ENCODE measurements at places on chromosomes 7 and 10.

- DNase-seq, result peak; percentile 85
Observed at GRCh38 chr10:103781329-103782061, 73.9 kb downstream of the SH3PXD2A start.

- no peak for DNase-seq
Observed at GRCh38 chr10:6347391-6347951, 144.7 kb downstream of the PFKFB3 start.

GRCh38 chr7:71372991-71373390 is 241.0 kb downstream of the GALNT17 start:
- DNase-seq, result no peak

GRCh38 chr10:62057359-62057758 is 155.9 kb downstream of the ARID5B start:
- no peak for DNase-seq

- no peak for DNase-seq
Observed at GRCh38 chr7:125357676-125358455, 428.2 kb upstream of the POT1 start.

- DNase-seq, result no peak
Observed at GRCh38 chr7:136058546-136058945, 81.4 kb upstream of the MTPN start.

DNA sequence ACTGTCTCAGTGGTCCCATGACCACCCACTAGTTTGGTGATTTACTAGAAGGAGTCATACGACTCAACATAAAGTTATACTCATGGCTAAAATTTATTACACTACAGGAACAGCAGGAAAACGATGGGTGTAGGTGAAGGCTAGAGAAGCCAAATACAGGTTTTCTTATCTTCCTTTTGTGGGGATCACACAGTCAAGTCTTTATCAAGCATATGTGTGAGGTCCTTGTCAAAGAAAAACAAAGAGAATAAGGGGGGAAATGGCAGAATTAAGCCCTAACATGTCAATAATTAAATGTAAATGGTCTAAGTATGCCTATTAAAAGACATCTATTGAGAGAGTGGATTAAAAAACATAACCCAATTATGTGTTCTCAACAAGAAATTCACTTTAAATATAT is 47.8 kb upstream of the UBN2 start:
- DNase-seq, result no peak

- peak; percentile 5 for DNase-seq
Observed at GRCh38 chr10:130179640-130180039, 43.4 kb downstream of the GLRX3 start.

DNA sequence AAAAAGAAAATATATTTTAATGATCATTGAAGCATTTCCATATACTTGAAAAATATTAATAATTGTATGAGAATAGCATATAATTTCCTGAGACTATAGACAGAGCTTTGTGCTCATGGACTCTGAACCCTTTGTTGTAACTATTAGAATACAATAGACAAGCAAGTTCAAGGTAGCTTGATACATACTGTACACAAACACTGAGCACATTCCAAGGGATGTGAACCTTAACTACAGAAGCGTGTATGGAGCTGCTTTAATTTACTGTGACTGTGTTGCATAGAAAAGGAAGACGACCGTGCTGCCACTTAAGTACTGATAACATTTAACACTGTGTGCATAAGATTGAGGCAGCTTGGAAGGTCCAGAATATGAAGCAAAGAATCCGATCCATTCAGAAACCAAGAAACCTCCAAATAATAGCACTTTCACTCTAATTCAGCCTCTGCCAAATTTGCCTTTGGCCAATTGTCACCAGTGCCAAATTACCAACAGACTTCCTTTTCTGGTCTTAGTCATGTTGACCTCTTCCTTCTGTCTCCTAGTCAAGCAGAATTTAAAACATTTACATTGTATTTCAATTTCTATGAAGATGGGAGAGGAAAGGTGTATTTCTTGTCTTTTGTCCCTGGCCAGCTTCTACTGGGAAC is 566.1 kb upstream of the GALNT17 start:
- no peak for DNase-seq

GRCh38 chr10:34690383-34691049 is 124.6 kb downstream of the PARD3 start:
- DNase-seq, result no peak

- DNase-seq, result no peak
Observed at GRCh38 chr10:102090772-102091171, 25.6 kb downstream of the HPS6 start.

- DNase-seq, result no peak
Observed at GRCh38 chr7:68176974-68177373, 1180.3 kb downstream of the TYW1 start.

GRCh38 chr10:52771534-52772445 is 794 bp downstream of the MBL2 start:
- no peak for DNase-seq

- peak; percentile 86 for DNase-seq
Observed at GRCh38 chr10:119686465-119687191, 35.4 kb downstream of the BAG3 start.

DNA sequence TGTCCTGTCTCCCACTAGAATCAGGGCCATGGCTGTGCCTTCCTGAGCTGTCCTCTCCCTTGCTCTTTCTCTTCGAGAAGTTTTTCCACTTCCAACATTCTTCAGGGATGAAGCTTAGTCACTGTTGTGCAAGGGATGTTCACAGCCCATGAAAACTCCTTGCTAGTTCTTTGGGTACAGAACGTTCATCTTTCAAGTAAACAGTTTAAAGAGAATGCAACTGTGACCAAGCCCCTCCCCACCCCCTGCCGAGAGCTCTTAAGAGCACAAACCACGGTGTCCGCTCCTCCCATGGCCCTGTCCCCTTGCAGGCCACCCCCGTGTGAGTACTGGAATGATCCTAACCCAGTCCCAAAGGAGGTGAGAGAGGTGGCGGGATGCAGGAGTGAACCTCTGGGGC is 161.1 kb upstream of the RHEB start:
- DNase-seq, result no peak

- no peak for DNase-seq
Observed at GRCh38 chr10:71266918-71267442, 52.1 kb upstream of the SLC29A3 start.

- no peak for DNase-seq
Observed at GRCh38 chr10:4661511-4662255, 164.3 kb upstream of the AKR1E2 start.

DNA sequence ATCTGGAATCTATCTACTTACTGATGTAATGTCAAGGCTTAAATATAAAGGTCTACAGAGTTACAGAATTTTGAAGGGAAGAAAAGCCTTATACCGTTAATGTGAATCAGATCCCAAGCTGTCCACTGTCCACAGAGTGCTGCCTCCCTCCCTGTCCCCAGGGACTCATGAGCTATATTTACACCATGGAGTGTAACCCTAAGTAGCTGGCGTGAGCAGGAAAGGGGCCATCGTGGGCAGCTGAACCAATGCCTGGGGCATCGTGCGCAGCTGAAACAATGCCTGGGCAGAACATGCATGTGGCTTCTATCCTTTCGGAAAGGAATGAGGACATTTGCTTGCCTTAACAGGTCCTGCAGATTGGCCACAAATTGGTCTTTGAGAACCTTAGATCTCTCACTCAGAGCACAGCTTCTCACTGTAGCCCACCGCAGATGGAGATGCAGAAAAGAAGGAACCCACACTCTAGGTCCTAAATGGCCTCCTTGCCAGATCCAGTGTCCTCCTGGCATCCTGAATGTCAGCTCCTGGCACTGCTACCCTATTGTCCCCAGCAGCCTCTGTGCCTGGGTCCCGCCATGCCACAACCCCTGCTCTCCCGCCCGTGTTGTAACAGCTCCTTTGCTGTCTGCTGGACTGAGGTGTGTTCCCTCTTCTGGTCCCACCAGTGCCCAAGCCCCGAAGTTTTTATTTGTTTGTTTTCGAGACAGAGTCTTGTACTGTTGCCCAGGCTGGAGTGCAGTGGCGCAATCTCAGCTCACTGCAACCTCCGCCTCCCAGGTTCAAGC is 30.3 kb downstream of the CCDC3 start:
- DNase-seq, result no peak

GRCh38 chr10:132889556-132889955 is 52.8 kb downstream of the CFAP46 start:
- DNase-seq, result no peak
